ENCODE measurements at places on chromosomes 16 and 17. TPM values are rescaled to one million over a fixed set of nuclear protein-coding genes. Genes with fewer than 3 reads are reported as not detected.

DNA sequence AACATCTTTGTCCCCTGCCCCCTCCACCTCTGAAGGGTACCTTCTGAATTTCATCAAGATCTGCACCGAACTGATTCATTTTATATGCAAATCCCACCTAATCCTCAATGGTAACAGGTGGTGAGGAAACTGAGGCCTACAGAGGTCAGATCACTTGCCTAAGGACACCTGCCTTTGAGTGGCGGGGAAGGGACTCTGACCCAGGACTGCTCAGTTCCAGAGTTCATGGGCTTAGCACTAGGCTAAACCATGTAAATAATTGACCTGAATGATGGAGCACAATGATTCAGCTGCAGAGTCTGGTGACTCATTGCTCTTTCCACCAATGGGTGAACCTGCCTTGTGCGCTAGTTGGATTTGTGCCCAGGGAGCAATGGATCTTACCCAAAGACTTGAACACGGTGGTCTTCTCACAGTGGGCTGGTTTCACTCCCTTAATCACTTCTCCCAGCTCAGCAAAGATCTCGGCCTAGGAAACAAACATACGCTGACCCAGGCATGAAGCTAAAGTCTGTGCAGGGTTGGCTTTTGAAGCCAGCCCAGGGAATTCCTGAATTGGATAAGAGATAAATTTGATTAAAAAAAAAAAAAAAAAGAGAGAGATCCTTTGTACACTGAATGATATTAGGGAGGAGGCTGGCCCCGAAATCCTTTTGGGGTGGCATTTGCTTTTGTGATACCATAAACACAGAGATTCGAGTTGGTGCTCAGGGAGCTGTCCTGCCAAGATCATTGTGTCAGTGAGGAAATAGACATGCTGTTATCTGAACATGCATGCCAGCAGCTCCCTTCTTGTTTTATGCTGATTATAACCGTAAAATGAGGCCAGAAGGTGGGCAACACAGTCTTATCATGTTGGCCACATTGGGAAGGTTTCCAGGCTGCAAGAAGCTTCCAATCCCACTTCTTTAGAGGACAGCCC is 17.0 kb downstream of the CRYM start:
- DNase-seq, result peak; percentile 46

DNA sequence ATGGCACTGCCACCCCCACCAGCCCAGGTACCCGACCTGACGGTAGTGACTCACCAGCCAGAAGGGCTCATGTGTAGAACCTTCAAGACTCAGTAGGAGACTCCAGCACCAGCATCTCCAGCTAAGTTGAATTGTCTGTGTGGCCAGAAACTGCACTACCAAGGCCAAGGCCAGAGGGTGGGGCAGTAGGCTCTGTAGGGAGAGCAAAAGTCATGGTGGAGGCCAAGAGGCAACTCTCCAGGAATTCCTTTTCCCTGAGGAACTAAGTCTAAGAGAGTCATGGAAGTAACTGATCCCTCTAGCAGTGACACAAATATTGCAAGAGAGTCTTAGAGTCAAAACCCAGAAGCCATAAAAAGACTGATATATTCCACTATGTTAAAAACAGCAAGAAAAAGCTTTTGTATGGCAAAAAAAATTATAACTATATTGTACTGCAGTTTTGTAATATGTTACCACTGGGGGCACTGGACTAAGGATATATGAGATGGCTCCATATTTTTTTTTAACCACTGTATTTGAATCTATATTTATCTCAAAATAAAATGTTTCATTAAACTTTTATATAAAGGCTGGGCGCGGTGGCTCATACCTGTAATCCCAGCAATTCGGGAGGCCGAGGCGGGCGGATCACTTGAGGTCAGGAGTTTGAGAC is 30.2 kb upstream of the GUCY2D start:
- no peak for DNase-seq

DNA sequence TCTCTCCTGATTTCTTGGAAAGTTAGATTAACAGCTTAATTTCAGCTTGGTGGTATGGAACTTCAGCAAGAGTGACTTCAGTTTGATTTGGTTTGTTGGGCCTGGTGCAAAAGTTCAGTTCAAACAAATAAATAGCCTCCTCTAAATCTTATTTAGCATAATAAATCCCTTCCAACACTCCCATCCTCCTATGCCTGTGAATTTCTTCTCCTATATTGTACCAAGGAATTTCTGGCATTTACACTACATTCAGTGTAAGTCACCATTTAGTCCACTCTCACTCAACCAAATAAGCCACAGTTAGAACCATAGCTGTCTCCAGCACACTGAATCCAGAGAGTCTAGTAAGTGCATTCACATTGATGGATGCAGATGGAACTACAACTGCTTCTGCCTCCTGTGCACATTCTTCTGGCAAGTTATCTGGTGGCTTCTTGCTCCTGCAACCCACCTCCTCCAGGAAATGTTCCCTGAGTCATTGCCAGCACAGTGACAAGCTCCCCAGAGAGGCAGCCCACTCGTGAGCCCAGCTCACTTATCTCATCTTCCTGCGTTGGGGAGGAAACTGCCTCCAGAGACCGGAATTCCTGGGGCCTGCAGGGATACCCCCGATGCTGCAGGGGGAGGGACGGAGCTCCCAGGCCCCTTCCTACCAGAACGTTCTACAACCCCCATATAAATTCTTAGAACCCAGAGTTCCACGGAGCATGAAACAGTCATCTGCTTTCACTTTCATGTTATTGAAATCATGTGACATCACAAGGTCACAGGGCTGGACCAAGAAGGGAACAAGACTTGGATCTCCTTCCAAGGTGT is 318.3 kb downstream of the PHKB start:
- DNase-seq, result no peak

DNA sequence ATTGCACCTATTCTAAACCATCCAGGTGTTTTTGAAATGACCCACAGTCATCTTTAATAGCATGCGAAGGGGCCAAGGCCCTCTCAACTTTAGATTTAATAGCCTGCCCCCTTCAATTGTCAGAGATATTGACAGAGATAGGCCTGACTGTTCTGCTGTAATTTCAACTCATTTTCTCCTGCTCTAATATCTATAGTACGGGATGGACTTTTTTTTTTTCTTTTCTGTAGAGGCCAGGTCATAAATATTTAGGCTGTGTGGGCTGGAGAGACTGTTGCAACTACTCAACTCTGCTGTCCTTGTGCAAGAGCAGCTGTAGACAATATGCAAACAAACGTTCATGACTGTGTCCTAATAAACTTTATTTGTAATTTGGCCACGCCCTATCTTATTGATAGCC is 24.7 kb upstream of the KRT20 start:
- DNase-seq, result no peak

- no peak for DNase-seq
Observed at GRCh38 chr16:87538594-87538993, 45.8 kb upstream of the ZCCHC14 start.

GRCh38 chr16:73505577-73505976 is 457.6 kb upstream of the ZFHX3 start:
- DNase-seq, result no peak

- DNase-seq, result no peak
Observed at GRCh38 chr17:34114174-34114573, 140.9 kb upstream of the CCL2 start.

DNA sequence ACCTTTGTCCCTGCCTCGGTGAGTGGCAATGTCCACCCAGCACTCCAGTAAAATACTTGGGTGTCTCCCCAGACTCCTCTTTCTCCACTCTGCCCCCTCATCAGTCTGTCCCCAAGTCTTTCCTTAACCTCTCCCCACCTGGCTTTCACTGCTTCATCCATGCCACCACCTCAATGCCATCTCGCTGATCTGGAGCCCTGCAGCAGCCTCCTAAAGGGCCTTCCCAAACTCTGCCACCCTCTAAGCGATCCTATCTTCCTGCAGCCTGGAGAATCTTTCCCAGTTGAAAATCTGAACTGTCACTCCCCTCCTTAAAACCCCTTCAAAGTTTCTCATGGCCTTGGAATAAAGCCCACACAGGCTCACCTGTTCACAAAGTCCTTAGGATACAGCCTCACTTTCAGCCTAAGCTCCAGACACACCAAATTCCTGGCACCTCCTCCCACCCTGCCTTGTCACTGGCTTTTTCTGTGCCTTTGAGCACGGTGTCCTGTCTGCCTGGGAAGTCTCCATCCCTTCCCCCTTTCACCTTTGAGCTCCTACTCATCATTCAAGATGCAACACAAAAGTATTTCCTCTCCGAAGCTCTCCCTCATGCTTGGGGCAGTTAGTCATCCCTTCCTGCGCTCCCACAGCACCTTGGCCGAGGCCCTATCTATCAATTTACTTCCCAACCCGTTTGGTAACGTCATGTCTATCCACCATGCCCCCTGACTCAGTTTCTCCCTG is 2.8 kb downstream of the WNK4 start:
- no peak for DNase-seq

GRCh38 chr16:23392223-23392600 is 60.8 kb downstream of the COG7 start:
- DNase-seq, result no peak

- no peak for DNase-seq
Observed at GRCh38 chr16:66207139-66207882, 159.2 kb upstream of the CDH5 start.

DNA sequence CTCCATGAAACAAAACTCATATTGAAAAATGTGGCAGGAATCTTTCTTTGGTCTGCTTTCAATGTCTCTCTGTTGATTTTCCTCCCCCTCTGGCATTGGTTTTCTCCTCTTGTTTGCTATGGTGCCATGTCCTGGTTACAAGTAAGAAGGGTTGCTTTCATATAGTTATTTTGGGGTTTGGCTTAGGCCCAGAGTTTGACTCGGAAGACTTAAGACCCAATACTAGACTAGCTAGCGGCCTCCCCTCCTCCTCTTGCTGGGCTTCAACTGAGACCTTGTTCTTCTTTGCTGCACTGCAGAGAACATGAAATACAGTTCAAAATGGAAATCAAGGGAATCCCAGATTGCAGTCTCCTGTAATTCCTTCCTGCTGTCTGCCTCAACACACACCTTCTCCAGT is 30.0 kb upstream of the CLEC18A start:
- DNase-seq, result no peak

GRCh38 chr16:71672803-71673581 is 47.0 kb downstream of the MARVELD3 start:
- DNase-seq, result no peak

DNA sequence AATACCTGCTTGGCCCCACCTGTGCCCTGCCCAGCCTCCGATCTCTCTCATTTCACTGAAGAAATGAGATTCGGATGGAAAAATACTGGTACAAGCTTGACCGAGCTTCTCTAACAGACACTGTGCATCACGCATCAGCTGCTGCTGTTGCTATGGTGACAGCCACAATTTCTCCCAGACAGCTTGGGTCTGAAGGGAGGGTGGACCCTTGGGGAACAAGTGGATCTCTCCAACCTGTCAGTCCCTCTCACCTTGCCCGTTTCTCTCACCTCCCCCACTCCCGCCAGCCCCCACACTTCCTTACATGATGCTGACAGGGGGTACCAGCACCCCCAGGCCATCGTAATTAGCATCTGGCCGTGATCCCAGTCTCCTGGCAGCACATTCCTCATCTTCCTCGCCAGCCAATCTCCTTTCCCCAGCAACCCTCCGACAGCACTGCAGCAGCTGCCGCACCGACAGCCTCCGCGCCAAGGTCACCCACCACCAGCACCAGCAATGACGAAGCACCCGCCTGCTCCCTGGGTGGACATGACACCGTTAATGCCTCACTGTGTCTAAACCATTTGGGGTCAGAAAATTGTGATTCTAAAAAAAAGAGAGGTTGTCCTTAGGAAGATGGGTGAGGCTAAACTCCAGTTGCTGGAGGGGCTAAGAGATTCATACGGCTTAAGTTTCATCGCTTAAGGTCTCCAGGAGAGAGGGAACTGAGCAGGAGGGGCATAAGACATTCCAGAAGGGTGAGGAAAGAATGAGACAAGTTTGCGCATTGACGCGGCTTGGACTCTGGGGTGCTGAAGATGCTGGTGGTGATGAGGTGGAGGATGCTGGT is 58.6 kb upstream of the TNRC6A start:
- DNase-seq, result peak; percentile 79

DNA sequence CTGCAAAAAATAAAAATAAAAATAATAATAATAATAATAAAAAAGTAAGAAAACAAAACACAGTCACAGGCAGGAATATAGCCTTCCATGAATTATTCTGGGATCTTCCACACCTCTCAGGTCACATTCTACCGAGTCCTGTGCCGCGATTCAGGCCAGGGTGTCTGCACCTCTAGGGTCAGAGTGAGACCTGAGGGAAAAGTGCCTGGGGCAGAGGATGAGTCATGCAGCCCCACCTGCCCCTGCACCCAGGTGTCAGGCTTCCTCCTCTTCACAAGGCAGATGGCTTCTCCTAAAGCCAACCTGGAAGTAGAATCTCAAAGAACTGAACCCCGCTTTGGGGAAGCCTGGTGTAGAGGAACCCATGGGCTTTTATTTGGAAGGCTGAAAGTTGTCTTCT is 283.7 kb downstream of the CPPED1 start:
- no peak for DNase-seq

The GRB7 gene
- 3.0 TPM for total RNA-seq

The KIF18B gene
- not detected for total RNA-seq

The KRTAP9-4 gene
- not detected for total RNA-seq

The SLC2A4 gene
- 1.8 TPM for total RNA-seq

The CCDC144A gene
- total RNA-seq, result 0.29 TPM

The SSTR5 gene
- total RNA-seq, result not detected

The ANKFN1 gene
- total RNA-seq, result not detected

The CD300LG gene
- 6.2 TPM for total RNA-seq

All from uterus (tissue), 4 donors.